Stimulated activated CD4-positive, alpha-beta T cell treated with anti-CD3 and anti-CD28 coated beads, Interleukin-15, amount 100 ng/mL, for 48 hours (primary cell): ENCODE measurements at places on chromosomes 12 and 14.
A peak's percentile ranks its signal among the peaks of the same experiment; 100 is the strongest.

DNA sequence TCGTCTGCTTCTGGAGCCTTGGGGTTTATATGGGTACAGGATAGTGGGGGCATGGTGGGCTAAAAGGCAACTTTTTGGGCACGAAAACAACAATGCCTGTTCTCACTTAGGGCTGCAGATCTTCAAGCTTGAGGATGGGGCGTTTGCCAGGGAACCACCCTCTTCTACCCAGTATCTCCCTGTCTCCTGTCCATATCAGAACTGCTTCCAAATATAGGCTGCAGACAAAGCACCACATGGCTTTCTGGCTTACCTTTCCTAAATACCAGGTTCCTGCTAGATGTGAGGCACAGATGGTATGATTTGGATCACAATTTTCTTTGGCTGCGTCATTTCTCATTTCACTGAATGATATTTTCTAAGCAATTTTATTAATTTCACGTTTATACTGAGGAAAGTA lies 70.4 kb downstream of the CMAS start:
- DNase-seq = no peak

- DNase-seq = no peak
Measured at GRCh38 chr14:101716956-101717662, 44.4 kb upstream of the PPP2R5C start.

DNA sequence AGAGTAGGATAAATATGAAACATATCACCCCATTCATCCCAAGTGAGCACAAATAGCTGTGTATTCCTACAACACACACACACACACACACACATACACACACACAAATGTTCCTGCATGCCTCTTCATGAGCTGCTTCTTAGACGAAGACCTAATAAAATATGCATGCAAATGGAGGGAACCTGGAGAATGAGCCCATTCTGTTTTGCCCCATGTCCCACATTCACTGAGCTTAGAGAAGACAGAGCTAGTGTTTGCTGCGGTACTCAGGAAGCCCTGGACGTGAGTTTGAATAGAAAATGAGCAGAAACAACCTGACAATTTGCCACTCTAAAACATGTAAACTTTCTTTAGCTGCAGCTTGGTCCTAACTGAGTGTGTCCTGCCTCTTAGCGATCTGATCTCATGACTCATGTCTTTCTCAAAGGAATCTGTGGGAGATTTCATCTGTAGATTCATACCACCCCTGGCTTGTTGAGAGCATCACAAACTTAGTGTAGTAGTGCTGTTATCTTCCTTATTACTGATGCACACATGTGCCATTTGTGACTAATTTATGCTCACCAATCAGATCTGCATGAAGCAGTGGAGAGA lies 86.8 kb downstream of the ITPR2 start:
- DNase-seq = no peak

- DNase-seq = no peak
Measured at GRCh38 chr12:52469853-52470252, 3.8 kb downstream of the KRT6C start.

- no peak for DNase-seq
Measured at GRCh38 chr14:76687611-76688382, 73.5 kb upstream of the VASH1 start.

GRCh38 chr12:2616763-2617162 lies 178.0 kb upstream of the FKBP4 start:
- DNase-seq = no peak

DNA sequence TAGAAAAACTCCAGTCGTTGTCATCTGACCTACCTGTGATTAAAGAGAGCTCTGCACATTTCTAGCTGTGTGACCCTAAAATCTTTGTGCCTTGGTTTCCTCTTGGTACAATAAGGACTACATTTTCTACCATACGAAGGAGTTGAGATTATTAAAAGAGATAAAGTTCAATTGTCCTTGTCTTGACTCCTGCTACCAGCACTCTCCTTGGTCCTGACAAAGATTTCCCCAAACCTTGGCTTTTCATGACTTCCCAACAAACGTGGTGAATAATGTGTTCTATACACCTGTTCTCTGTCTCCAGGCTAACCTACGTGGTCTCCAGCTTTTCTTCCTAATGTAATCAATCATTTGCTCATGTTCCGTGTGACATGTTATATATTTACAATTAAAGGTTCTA lies 223.5 kb downstream of the MSRB3 start:
- no peak for DNase-seq

- no peak for DNase-seq
Measured at GRCh38 chr12:67772267-67773169, 124.0 kb downstream of the DYRK2 start.

DNA sequence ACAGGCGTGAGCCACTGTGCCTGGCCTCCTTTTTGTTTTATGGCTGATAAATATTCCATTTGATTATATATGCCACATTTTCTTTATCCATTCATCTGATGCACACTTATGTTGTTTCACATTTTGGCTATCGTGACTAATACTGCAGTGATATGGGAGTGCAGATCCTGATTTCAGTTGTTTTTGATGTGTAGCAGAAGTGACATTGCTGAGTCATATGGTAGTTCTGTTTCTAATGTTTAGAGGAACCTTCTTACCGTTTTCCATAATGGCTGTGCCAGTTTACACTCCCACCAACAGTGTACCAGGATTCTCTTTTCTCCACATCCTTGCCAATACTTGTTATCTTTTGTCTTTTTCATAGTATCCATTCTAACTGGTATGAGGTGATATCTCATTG lies 235.9 kb downstream of the ERC1 start:
- DNase-seq = no peak

DNA sequence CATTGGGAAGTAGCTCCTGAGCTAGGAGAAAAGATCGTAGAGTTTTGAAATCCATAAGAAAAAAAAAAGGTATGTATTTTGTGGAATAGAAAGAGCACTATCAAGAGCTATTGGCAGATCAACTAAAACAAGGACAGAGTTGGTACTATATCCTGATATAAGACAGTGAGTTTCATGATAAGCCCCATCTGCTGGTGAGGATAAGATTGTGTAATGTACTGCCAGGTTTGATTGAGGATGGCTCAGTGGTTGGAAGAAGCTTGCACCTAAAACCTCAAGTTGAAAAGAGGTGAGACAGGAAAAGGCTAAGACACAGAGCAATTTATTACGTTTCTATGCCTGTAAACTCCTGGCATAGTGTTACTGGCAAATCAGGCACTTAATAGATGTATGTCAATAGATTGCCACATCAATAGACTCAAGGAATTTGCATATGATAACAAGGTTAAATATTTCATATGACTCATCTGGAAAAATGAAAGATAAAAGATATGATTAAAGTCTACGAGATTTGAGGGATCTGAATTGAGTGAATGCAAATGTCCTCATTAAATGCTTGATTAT lies 525.6 kb downstream of the FLRT2 start:
- no peak for DNase-seq

- DNase-seq = no peak
Measured at GRCh38 chr12:122738571-122738970, 7.9 kb upstream of the HCAR1 start.

- DNase-seq = no peak
Measured at GRCh38 chr12:49730568-49731101, 10.7 kb upstream of the TMBIM6 start.

- no peak for DNase-seq
Measured at GRCh38 chr12:1869145-1869544, 48.8 kb downstream of the LRTM2 start.

DNA sequence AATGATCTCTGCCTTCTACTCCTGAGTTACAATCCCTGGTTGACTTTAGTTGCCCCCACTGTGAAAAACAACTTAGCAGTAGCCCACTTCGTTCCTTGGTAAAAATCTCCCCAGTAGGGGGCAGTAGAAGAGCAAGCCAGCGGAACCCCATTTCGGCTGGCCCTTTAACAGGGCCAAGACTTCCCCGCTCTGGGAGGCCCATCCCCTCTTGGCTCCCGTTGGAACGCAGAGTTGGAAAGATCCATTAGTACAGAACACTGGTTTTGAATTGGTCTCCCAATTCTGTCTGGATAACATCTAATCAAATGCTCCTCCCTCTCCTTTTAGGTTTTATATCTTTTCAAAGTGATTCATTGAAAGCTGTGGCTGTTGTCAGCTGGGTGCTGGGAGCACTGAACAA lies 1133.3 kb downstream of the BCL11B start:
- DNase-seq = peak; percentile 36

DNA sequence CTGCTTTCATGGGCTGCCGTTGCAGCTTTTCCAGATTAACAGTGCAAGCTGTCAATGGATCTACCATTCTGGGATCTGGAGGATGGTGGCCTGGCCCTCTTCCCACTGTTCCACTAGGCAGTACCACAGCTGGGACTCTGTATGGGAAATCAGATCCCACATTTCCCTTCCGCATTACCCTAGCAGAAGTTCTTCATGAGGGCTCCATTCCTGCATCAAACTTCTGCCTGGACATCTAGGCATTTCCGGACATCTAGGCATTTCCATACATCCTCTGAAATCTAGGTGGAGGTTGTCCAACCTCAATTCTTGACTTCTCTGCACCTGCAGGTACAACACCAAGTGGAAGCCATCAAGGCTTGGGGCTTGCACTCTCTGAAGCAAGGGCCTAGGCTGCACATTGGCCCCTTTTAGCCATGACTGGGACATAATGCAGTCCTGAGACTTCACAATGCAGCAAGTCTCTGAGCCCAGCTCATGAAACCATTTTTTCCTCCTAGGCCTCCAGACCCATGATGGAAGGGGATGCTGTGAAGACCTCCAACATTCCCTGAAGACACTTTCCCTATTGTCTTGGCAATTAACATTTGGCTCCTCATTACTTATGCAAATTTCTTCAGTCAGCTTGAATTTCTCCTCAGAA lies 863.3 kb downstream of the C12orf50 start:
- no peak for DNase-seq

GRCh38 chr12:87112571-87113345 lies 856.6 kb upstream of the MGAT4C start:
- no peak for DNase-seq

GRCh38 chr12:105451211-105451610 lies 120.7 kb downstream of the C12orf75 start:
- no peak for DNase-seq

GRCh38 chr12:53564278-53564677 lies 57.0 kb upstream of the NPFF start:
- DNase-seq = no peak

- no peak for DNase-seq
Measured at GRCh38 chr12:39036105-39036504, 130.7 kb upstream of the CPNE8 start.

GRCh38 chr14:74913986-74914573 lies 9.0 kb downstream of the RPS6KL1 start:
- DNase-seq = no peak

DNA sequence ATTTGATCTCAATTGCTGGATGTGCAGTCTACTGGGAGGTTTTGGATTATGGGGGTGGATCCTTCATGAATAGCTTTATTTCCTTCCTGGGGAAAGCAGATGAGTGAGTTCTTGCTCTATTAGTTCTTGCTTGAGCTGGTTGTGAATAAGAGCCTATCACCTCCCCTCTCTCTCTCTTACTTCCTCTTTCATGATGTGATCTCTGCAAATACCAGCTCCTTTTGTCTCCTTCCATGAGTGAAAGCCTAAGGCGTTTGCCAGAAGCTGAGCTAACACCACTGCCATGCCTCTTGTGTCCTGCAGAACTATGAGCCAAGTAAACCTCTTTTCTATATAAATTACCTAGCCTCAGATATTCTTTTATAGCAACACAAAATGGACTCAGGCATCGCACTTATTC lies 302.7 kb downstream of the CCER1 start:
- no peak for DNase-seq

- no peak for DNase-seq
Measured at GRCh38 chr14:59275668-59276067, 87.2 kb downstream of the DAAM1 start.

GRCh38 chr12:90253674-90254181 lies 545.1 kb upstream of the ATP2B1 start:
- peak; percentile 6 for DNase-seq

DNA sequence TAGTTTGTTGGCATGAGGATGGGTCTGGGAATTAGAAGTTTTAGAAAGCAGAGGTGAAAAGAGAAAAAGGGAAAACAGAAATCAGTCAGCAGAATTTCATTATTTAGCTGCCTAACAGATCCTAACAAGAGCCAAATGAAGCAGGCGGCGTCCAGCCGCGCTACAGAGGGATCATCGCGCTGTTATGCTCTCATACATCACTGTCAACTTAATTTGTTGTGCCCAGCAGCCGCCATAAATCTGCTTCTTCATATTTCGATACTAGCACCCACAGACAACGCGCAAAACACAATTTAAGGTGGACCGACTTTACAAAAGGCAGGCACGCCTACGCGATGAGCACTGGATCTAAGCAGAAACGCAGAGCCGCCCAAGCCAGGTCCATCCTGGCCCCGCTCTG lies 66.7 kb downstream of the SETD3 start:
- DNase-seq = no peak

DNA sequence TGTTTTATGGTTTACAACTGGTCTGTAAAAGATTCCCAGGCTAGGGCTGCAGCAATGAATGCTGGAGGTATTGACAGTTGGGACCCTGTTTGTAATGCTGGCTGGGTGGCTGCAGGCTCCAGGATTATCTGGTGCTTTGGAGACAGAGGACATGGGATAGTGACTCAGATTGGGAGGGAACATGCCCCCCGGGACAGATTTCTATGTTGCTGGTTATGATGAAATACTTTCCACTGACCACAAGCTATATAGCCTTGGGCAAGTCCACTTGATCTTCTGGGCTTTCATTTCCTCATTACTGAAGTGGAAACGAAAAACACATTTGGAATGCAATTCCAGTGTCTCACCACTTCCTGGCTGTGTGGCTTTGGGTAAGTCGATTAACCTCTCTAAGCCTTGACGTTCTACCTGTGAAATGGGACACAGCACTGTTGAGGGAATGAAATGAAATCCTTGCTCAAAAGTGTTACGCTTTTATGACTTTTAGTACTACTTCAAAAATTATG lies 6.3 kb upstream of the TPCN1 start:
- no peak for DNase-seq

- no peak for DNase-seq
Measured at GRCh38 chr14:74653386-74654138, 41.5 kb upstream of the LTBP2 start.

GRCh38 chr12:2336409-2336829 lies 283.6 kb downstream of the CACNA1C start:
- DNase-seq = no peak

- DNase-seq = no peak
Measured at GRCh38 chr14:87629788-87630187, 363.2 kb downstream of the GALC start.

- no peak for DNase-seq
Measured at GRCh38 chr14:79483477-79484388, 727.6 kb downstream of the DIO2 start.

DNA sequence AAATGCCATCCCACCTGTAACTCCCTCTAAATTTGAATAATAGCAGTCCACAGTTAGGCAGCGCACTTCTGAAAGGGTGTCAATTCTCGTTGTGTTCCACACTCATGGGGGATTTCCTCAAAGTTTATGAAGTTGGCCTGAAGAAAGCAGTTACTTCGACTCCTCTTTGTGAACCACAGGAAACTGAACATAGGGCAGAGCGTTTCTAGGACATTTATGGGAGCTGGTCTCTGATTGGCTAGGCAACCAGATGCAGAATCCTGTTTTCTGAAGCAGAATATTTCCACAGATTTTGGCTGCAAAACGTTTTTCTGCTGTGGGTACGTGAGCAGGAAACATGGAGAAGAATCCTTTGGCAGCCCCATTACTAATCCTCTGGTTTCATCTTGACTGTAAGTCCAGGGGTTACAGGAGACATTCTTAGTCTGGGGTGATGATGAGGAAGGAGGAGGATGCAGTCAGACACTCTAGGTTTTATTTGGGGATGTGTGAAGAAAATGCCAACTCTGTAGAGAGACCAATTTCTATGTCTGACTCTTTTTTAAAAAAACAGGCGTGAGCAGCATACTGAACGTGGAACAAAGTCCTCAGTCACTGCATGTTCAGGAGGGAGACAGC lies 431.5 kb upstream of the OR4E1 start:
- no peak for DNase-seq

- no peak for DNase-seq
Measured at GRCh38 chr12:48198672-48198971, 4.5 kb downstream of the OR10AD1 start.
